M059J (cell line): ENCODE measurements at places on chromosomes 12 and 14.
A peak's percentile ranks its signal among the peaks of the same experiment; 100 is the strongest.

DNA sequence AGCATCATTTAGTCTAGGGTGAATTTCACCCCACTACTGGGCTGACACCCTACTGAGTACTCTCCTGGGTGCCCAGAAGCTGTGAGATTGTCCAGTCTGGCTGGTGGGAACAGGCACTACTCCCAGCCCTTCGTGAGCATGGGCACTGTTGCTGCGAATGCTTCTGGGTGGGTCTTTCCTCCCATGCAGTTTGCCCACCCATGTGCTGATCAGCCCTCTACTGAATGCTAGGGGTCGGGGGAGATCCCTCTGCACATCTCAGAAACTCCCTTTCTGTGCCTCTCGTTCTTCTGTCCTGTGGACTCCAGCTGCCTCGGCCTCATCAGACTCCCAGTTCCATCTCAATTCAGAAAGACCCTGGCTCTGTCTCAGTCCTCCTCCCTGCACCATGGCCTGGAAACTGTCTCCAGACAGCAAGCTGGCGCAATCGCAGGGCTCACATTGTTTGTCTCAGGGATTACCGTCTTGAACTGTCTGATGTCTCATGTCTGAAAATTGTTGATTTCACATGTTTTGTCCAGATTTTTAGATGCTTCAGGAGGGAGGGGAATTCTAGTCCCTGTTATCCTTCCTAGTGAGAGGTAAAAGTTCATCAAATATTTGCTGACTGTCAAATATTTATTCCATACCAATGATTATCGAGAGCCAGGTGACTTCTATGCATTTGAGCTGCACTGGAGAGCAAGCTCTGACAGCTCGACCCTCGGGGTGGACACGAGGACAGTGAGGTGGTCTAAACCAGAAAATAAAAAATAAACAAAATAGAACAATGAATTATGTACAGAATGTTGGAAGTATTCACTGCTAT lies 316.6 kb upstream of the RTL1 start:
- no peak for DNase-seq

- peak; percentile 60 for DNase-seq
Observed at GRCh38 chr14:63174760-63175191, 29.5 kb upstream of the RHOJ start.

- no peak for DNase-seq
Observed at GRCh38 chr14:69495341-69495921, 10.9 kb downstream of the PLEKHD1 start.

GRCh38 chr14:105887692-105888091 lies 361.3 kb downstream of the TMEM121 start:
- DNase-seq, result no peak

- peak; percentile 7 for DNase-seq
Observed at GRCh38 chr12:109277899-109278762, 31.0 kb downstream of the FOXN4 start.
